ENCODE measurements at places on chromosomes 2 and 18. TPM values are rescaled to one million over a fixed set of nuclear protein-coding genes. Genes with fewer than 3 reads are reported as not detected.

DNA sequence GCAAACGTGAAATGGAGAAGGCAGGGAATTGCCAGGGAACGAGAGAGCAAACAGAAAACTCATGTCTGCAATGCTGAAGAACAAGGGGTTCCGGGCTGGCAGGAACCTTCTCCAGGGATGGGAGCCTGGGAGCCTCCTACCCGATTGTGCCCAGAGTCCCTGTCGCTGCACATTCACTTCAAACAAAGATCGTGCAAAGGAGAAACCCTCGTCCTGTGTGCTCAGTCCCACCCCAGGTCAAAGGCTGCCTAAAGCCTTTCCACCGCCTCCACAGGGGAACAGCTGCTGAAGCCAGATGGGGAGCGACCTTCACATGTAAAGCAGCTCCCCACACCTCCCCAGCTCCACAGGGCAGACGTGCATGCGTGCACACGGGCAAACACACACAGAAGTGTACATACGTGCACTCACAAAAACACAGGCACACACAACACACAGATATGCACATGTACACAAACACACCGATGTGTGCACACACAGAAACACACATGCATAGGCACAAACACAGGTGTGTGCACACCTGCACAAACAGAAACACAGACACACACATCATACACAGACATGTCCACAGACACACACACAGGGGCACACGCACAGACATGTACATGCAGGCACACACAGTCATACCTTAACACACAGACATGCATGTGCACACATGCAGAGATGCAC is 460.1 kb upstream of the SALL3 start:
- no peak for DNase-seq

GRCh38 chr2:119253114-119253702 is 29.6 kb downstream of the STEAP3 start:
- no peak for DNase-seq

DNA sequence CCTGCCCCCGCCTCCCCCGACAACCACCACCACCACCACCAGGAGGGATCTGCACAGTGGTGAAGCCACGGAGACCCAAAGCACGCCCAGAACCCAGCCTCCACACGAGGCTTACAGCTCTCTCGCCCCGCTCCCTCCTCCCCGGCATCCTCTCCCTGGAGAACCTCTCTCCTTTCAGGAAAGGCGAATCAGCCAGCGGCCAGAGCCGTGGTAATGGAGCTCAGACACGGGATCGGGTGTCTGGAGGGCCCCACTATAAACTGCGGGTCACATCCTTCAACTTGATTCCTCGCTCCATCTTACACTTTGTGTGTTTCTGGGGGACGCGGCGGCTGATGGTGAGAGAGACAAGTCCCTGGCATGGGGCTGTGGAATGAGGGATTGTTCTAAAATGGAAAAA is 271.5 kb upstream of the SIX2 start:
- no peak for DNase-seq

- no peak for DNase-seq
These were observed 415.7 kb upstream of the TCF4 start for GRCh38 chr18:56003720-56004088.

DNA sequence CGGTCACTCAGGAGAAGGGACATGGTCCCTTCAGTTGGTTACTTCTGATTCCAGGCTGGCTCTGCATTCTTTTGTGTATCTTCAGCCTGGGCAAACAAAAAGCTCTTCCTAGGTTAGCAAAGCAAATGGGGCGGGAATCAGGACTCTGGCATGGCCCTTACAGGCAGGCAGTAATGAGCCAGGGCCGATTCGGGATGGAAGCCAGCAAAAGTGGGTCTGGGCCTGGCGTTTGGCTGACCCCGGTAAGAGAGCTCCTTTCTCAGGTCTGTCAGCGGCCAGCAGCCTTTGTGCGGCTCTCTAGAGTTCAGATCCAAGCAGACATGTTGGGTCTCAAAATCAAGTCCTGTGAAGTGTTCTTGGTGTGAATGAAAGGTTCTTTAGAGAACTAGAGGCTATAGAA is 81.5 kb upstream of the EML6 start:
- no peak for DNase-seq

- no peak for DNase-seq
These were observed 44.5 kb downstream of the TMEM182 start for GRCh38 chr2:102806250-102806837.

GRCh38 chr18:10234912-10235660 is 219.3 kb upstream of the APCDD1 start:
- no peak for DNase-seq

SPC25 gene
- 20.7 TPM for total RNA-seq

DNA sequence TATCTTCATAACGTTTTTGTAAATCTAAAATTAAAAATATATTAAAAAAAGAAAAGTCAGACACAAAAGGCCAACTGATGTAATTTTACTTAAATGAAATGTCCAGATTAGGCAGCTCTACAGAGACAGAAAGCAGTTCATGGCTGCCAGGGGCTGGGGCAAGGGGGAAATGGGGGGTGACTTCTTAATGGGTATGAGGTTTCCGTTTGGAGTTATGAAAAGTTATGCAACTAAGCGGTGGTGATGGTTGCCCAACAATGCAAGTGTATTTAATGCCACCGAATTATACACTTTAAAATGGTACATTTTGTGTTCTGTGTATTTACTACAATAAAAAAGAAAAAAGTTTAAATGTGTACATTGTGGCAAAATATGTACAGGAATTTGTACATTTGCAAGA is 70.2 kb upstream of the TEX51 start:
- no peak for DNase-seq

DNA sequence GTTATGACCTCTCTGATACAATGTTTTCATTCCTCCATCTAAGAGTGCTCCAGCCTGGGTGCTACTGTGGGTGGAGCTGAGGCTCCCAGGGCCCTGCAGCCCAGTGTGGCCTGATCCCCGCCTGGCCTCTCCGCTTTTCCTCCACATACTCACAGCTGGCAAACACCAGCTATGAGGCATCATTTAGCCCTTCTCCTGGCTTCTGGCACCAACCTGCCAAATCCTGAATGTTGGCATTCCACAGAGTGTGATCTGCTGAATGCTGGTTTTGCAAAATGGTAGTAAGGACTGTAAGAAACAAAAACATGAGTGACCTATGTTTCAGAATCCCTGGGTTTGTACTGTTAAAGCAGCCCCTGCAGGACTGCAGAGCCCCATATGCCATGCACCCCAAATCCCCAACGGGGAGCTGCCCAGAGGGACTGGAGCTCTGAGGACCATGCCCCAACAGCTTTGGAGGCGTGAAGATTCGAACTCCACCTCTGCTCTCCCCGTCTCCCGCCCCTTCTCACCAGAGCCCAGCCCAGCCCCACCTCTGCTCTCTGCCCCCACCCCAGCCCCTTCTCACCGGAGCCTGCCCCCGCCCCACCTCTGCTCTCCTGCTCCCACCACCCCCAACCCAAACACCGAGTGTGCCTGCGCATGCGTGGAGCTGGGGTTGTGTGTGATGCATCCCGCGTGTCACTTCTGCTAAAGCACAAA is 4.2 kb downstream of the SLC66A2 start:
- DNase-seq = peak; percentile 58

DNA sequence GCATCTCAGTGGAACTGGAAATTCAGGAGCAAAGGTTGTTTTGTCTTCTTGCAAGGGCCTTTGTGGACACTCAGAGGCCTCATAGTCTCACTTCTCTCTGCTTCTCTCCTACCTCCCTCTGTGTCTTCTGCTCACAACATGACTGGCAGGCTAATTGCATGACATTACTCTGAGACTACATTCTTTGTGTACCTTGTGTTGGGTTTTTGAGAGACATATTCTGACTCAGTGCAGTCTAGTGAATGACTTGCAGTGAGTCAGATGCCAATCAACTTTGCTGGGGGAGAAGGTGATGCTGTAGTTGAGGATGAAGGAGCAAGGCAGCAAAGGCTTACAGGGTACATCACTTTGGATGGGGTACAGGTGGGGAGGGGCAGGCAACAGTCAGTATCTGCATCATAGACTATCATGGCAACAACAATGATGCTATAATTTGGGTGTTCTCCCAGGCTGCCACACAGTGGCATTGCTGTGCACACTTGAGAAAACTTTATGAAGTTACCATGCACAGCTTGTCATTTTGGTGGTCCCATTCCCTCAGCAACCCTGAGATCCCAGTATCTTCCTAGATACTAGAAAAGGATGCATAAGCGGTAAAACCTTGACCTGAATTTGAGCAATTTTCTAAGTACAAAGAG is 69.3 kb upstream of the SLC16A14 start:
- peak; percentile 48 for DNase-seq

TGFA gene
- 36.4 TPM for total RNA-seq

TPO gene
- not detected for total RNA-seq

DNA sequence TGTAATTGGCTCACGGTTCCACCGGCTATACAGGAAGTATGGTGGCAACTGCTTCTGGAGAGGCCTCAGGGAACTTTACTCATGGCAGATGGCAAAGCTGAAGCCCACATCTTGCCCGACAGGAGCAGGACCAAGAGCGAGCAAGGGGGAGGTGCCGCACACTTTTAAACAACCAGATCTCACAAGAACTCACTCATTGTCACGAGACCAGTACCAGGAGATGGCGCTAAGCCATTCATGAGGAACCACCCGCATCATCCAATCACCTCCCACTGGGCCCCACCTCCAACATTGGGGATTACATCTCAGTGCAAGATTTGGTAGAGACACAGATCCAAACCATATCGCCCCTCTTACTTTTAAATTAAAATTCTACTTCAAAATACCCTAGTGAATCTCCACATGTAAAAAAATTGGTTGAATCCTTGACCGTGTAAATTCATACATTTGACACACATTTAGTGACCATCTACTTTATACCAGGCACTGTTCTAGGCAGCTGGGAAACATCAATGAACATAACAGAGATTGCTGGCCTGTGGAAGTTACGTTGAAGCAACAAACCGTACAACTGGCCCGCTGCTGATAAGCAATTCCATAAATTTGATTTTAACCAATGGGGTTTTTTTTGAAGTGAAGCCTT is 87.6 kb downstream of the ALPK2 start:
- DNase-seq = peak; percentile 16

GCC2 gene
- 49.1 TPM for total RNA-seq

- DNase-seq = no peak
These were observed 39.6 kb upstream of the PAX3 start for GRCh38 chr2:222338374-222338773.

- no peak for DNase-seq
These were observed 17.9 kb upstream of the VPS4B start for GRCh38 chr18:63440219-63440618.

DNA sequence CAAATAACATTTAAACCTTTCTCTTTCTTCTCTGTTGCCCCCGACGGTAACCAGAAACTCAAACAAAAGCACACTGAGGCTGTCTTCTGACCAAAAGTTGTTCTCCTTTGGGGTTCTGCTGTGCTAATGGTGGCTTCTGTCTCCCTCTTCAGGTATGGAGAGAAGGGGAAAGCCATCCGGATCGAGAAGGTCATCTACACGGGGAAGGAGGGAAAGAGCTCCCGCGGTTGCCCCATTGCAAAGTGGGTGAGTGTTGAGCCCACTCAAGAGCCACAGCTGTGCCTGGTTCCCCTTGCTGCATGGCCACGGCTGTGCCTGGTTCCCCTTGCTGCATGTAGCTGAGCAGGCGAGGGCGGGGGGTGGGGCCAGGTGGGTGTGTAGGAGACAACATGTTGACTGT is 67.4 kb downstream of the BOLA3 start:
- no peak for DNase-seq

RNF144A gene
- 0.94 TPM for total RNA-seq

- DNase-seq = no peak
These were observed 337.2 kb upstream of the SLC39A10 start for GRCh38 chr2:195319548-195320412.

ANKRD29 gene
- total RNA-seq = 4.3 TPM

LAMA1 gene
- not detected for total RNA-seq

- no peak for DNase-seq
These were observed 159.3 kb downstream of the SS18 start for GRCh38 chr18:25931126-25931525.

ST8SIA5 gene
- total RNA-seq = not detected

GRCh38 chr2:99864561-99865553 is 277.5 kb downstream of the AFF3 start:
- no peak for DNase-seq

- DNase-seq = no peak
These were observed 1.5 kb downstream of the KCNIP3 start for GRCh38 chr2:95298486-95299111.

CFC1 gene
- not detected for total RNA-seq

MEIS1 gene
- 9.1 TPM for total RNA-seq

DNA sequence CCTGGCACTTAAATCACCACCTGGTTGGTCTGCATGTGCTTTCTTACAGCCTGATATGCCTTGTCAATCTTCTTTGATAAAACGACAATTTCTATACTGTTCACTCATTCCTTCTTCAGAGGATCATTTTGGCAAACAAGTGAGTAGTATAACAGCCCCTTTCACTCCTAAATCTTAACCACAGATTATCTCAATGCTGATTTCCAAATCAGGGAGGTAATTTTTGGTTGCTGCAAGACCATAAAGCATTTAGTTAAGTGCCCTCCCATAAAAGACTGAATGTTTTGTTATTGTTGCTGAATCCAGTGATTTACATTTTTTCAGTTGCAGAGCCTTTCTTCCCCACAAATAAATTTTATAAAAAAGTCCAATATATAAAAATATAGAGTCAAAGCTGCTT is 129.2 kb upstream of the CYP26B1 start:
- no peak for DNase-seq

DNA sequence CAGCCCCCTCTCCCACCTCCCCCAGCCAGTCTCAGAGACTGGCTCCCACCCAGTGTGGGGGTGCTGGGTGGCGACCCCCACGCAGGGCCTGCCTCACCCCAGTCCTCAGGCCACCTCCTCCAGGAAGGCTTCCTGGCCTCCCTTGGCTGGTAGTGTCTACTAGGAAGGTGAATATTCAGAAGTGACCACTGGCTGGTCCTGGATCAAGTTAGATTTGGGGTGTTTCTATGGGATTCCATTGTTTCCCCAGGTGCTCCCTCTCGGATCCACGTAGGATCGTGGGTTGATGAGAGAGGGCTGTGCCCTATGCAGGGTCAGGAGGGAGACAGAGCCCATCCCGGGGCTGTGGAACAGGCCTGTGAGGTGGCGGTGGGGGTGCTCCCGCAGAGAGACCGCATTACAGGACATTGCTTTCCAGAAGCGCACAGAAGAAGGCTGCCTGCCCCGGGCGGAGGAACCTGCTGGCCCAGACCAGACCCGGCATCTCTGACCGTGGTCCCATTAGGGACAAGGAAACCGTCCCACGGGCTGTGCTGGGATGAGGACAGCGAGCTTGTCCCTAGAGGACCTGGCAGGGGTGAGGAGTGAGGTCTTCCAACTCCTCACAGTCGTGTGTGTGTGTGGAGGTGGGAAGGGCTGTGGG is 3.3 kb downstream of the PDCD1 start:
- DNase-seq = no peak

DNA sequence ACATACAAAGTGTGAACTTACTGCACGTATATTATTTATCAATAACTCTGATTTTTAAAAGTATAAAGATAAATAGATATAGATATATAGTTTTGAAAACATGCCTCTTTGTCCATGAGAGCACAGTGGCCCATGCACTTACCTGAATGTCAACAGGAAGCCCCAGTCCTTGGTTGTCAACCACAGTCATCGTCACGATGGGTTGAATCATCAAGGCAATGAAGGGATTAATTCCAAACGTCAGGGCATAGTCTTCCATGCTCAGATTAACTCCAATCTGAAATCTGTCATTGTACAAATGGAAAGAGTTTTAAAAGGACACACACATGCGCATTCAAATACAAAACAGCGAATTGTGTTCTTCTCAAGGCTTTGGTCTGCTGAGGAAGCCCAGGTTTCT is 15.5 kb downstream of the SCYGR4 start:
- no peak for DNase-seq
